ENCODE measurements at places on chromosomes 16 and 17.

DNA sequence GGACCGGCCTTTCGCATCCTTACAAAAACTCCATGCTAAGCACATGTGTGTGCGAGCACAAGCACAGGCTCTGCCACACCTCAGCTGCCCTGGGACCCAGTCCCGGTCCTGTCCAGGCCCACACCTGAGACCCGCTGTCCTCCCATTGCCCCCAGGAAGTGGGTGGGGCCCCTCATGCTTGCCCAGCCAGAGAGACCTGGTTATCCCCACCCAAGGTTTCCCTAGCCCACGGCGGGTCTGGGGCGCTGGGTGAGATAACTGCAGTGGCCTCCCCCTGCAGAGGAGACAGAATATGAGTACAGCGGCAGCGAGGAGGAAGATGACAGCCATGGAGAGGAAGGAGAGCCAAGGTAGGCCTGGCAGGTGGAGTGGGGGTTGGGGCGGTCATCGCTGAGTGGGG lies 12.5 kb upstream of the C17orf107 start:
- H3K4me3 ChIP-seq, result no peak overlapping the region
- H3K4me1 ChIP-seq, result peaks cover 3% of the 10 kb centered on the region
- DNase-seq, result no peak
- H3K27ac ChIP-seq, result peak overlapping the region; percentile 31

DNA sequence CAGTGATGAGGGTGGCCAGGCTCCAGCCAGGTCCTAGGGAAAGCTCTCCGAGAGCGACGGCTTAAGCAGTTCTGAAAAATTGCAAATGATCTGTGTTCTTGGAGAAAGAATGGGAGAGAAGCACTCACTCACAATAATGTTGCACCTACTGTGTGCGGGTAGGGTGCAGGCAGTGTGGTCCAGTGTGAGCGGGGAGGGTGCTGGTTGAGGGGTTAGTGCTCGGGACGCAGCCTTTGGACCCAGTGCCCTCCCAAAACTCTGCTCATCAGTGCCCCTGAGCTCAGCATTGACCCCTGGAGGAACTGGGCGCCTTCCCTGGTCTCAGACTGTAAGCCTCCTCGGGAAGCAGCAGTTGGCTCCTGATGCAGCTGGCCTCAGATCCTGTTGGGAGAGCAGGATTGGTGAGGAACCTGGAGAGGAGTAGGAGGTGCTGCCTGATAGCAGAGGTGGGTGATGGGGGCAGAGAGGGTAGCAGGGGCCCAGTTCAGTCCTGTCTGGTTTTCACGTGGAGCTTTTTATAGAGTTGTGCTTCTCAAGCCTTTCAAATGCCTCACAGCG lies 23.6 kb upstream of the ZNF750 start:
- peaks cover 44% of the 10 kb centered on the region for H3K4me1 ChIP-seq
- H3K36me3 ChIP-seq, result peaks cover 17% of the 10 kb centered on the region
- H3K27ac ChIP-seq, result peak overlapping the region; percentile 98

GRCh38 chr17:2176499-2177169 lies 121.7 kb downstream of the HIC1 start:
- H3K36me3 ChIP-seq, result peaks cover 22% of the 10 kb centered on the region
- H3K4me1 ChIP-seq, result peaks cover 9% of the 10 kb centered on the region
- no peak for DNase-seq
- no peaks in the 10 kb centered on the region for H3K27me3 ChIP-seq
- H3K4me3 ChIP-seq, result no peak overlapping the region
- peak overlapping the region; percentile 10 for H3K27ac ChIP-seq

DNA sequence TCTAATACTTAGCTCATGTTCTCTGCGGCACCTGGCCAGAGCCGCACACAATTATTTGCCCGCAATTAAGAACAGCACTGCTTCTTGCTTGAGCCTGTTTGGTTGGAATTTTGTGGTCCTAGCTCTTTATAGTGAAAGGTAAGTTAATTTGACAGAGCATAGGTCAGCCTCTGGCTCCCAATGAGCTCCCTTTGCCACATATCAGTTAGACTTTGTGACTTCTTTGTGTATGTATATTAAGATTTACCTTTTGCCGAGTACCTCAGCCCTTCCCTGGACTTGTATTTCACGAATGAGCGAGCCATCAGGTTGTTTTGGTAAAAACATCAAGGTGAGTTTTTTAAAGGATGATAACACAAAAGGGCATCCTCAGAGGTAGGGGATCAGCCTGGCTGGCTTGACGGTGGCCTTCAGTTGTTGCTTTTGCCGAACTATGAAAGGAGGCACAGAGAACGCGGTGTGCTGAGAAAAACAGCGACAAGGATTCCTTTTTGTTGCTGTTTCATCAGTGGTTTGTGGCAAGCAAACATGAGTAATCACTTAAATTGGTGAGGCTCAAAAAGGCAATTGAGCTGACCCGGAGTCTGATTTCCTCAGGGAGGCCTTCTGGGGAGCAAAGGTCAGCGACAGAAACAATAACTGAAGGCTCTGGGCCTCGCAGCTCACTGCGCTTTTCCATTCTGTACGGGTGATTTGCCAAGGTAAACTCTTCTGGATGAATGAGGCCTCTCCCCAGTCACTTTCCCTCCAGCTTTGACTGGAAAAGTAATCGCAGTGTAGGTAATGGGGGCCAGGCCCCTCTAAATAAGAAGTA lies 163.6 kb downstream of the HS3ST3A1 start:
- H3K4me1 ChIP-seq, result no peaks in the 10 kb centered on the region
- H3K4me3 ChIP-seq, result no peak overlapping the region
- no peaks in the 10 kb centered on the region for H3K36me3 ChIP-seq
- no peaks in the 10 kb centered on the region for H3K27me3 ChIP-seq

DNA sequence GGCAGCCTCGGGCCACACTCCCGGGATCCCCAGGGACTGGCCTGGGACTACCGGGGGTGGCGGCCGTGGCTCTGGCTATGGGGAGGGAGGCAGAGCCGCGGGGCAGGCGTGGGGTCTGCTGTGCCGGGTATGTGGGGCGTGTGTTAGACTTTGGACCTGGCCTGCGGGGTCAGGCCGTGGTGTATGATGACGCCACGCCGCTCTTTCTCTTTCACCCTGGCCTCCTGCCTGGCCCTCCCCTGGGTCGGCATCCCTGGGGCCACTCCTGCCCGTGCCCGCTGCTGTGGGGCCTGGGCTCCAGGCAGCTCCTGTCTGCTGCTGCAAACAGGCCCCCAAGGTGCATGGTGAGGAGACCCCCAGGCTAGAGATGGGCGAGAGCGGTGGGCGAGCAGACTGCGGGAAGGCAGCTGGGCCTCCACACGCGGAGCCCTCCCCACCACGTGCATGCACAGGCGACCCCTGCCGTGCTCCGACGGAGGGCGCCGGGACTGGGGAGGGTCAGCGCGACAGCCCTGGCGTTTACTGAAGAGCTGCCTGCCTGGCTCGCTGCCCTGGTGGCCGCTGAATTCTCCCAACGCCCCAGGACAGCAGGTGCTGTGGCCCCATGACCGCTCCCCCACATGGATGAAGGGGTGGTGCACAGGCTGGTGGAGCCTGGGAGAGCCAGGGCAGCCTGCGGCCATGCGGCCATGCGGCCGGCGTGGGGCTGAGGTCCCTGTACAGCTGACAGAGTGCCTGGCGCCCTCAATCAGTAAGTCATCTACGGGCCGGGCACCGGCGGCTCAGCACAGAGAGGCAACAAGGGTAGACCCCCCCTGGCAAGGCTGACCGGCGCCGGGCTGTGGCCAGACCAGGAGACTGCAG lies 16.0 kb downstream of the CAPN15 start:
- H3K27me3 ChIP-seq, result no peaks in the 10 kb centered on the region
- no peak overlapping the region for H3K4me3 ChIP-seq
- H3K4me1 ChIP-seq, result peaks cover 6% of the 10 kb centered on the region
- H3K36me3 ChIP-seq, result peaks cover 12% of the 10 kb centered on the region
- no peak for DNase-seq

DNA sequence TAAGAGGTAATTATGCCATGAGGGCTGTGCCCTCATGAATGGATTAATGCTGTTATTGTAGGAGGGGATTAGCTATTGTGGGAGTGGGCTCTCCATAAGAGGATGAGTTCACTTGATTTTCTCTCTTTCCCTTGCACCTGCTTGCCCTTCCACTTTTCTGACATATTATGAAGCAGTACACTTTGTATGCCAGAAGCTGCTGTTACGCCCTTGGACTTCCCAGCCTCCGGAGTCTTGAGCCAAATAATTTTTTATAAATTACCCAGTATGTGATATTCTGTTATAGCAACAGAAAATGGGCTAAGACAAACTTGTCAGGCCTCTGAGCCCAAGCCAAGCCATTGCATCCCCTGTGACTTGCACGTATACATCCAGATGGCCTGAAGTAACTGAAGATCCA lies 38.4 kb downstream of the PSMD12 start:
- no peak overlapping the region for H3K4me3 ChIP-seq
- no peaks in the 10 kb centered on the region for H3K4me1 ChIP-seq
- H3K36me3 ChIP-seq, result no peaks in the 10 kb centered on the region
- no peak for DNase-seq

DNA sequence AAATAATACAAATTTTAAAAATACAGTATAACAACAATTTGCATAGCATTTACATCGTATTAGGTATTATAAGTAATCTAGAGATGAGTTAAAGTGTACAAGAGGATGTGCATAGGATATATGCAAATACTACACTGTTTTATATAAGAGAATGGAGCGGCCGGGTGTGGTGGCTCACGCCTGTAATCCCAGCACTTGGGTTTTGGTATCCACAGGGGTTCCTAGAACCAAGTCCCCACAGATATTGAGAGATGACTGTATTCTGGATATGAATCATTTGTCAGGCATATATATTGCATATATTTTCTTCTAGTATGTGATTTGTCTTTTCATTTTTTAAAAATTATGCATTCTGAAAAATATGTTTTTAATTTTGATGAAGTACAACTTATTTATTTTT lies 77.5 kb upstream of the MSI2 start:
- DNase-seq, result no peak
- H3K27ac ChIP-seq, result no peak overlapping the region
- no peaks in the 10 kb centered on the region for H3K4me1 ChIP-seq
- peaks cover 27% of the 10 kb centered on the region for H3K27me3 ChIP-seq

All from effector memory CD8-positive, alpha-beta T cell (primary cell).